SK-MEL-5 (cell line): ENCODE measurements at places on chromosomes 11 and 22. TPM values are rescaled to one million over a fixed set of nuclear protein-coding genes. Genes with fewer than 3 reads are reported as not detected.

GRCh38 chr11:116651737-116652237 lies 121.0 kb downstream of the BUD13 start:
- DNase-seq = no peak

DNA sequence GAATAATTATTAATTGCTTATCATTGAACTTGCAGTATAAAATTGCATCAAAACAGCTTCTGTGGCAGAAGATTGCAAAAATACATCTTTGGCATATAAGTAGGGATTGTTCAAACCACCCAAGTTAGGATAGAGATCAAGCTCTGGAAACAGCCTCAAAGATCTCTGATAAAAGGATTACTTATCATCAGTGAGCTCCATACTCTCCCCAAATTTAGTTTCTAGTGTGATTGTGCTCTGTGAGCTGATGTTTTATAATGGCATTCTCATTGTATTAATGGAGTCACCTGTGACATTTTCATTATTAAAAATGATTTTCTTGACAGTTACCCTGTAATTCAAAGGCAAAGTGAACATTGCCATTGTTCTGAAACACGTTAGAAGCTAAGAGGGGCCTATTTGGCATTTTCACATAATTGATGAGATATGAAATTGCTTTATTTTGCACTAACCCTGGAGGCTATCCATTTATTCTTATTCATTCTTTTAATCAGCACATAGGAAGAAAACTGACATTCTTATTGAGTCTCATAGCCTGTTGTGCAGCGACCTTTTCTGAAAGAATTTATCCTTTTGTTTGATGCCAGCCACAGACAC lies 626.3 kb upstream of the ANO5 start:
- DNase-seq = no peak

DNA sequence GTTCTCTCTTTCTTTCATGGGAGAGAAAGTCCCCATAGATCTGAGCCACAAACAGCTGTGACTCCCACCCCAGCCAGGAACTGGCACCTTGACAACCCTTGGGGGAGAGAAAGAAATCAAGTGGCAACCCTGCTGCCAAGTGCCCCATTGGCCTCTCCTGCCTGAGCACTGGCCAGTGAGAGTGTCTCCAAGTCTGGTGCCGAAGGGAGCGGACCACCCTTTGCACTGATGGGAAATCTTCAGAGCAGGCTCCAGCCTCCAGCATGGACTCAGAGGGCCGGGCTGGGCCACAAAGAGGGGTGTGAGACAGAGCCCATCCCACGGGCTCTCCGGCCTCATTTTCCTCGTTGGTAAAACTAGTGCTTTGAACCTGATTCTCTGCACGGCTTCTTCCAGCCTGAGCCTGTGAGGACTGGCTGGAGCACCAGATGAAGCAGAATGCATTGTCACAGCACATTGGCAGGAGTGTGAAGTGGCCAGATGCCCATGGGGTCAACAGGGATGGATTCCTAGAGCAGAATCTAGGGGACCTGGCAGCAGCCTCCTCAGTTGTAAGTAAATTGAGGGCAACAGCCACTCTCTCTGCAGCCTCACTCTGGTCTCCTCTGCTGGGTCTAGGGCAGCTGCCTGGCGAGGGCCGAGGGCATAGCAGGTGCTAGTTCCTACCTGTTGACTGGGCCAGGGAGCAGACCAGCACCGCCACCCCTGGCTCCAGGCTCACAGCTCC lies 81.4 kb downstream of the TRIM29 start:
- no peak for DNase-seq

GRCh38 chr11:81497202-81497804 lies 1236.4 kb downstream of the FAM181B start:
- peak; percentile 61 for DNase-seq

DNA sequence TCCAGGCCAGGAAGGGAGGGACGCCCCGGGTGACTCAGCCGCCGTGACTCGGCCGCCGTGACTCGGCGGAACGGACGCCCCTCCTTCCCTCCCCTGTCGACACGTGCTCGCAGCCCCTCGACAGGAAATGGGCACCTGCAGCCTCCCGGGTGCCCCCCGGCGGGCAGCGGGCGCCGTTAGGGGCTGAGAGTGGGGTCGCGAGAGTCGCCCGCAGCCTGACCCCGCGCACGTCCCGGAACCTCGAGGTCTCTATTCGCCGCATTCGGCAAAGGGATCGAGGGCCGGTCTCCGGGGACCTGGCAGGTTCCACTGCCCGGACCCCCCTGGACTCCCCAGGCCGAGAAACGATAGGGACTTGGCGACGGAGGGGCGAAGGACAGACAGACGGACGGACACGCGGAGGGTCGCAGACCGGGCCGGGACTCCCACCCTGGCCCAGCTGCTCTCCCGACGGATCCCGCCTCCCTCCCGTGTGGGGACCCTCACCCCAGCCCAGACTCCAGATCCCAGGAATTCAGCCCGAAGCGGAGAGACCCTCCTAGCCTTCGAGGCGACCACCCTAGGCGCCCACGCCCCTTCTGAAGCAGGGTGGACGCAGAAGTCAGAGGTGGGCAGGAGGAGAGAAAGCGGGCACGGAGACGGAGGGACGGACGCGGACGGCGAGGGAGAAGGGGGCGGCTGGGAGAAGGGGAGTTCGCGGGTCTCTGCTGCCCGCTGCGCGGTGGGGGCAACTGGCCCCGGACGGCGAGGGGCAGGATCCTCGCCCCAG lies 648 bp downstream of the FOSL1 start:
- DNase-seq = peak; percentile 38

GRCh38 chr11:111098091-111098490 lies 147.4 kb upstream of the POU2AF2 start:
- DNase-seq = no peak

DNA sequence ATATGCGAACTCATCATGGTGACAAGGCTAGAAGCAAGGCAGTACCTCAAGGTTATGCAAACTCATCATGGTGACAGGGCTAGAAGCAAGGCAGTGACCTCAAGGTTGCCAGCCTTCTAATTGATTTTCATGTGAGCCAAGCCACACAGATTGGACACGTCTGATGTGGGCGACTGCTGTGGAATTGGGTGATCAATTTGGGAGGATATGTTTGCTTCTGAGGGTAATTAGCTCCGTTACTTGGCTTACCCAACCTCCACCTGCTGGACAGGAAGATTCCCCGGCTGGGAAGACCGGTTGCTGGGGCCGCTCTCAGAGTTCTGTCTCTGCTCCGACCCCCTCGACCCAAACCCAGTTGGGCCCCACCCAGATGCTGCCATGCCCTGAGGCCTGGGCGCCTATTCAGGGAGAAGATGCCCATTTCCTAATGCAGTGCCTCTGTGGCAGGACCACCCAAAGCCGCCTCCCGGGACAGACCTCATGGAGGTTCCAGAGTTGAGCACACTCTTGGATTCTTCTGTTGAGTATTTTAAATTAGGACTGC lies 69.9 kb upstream of the SHANK2 start:
- no peak for DNase-seq

- no peak for DNase-seq
These were observed 20.0 kb downstream of the MMP7 start for GRCh38 chr11:102510439-102511135.

- DNase-seq = peak; percentile 47
These were observed 50.8 kb upstream of the OR4C15 start for GRCh38 chr11:55503449-55503848.

DNA sequence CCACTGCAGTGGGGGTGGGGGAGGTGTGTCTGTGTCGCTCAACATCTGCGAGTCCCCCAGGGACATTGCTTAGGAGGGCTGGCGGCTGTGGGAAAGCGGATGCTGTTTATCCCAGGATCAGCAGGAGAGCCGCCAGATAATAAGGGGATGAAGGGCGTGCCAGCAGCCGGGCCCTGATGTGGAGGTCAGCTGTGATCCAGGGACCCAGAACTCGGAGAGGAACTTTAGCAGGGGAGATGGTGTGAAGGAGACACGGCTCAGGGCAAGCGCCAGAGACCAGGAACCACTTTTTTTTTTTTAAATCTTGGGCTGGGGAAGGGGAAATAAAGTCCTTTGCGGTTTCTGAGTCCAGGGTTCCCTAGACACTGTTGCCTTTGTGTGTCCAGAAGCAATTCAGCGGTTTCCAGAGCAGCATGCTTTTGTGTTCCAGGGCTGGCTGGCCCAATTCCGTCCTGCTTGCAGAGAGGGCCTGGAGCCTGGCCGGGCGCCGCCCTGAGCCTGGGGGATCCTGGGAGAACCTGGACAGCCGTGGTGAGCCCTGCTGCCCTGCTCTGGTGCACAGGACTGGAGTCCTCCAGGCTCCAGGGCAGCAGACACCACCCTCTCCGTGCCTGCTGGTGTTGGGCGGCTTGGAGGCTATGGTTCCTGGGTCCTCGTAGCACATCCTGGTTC lies at the start of gene GRAMD4:
TSS of gene GRAMD4 (plus strand) at position 557 of the 672 bp plus-strand sequence. CDS start 6,414 bp downstream, outside the sequence.
- peak; percentile 81 for DNase-seq

DNA sequence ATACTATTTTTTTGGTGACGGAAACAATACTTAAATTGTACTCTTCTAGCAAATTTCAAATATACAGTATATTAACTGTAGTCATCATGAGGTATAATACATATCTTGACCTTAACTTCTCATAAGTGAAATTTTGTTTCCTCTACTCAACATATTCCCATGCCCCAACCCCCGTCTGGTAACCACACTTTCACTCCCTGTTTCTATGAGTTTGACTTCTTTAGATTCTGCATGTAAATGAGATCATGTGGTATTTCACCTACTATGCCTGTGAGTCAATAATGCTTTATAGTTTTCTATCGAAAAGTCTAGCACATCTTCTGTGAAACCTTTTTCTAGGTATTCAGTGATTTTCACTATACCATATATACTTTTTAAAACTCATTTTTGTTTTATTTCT lies 663.2 kb downstream of the CNTN5 start:
- DNase-seq = no peak

DNA sequence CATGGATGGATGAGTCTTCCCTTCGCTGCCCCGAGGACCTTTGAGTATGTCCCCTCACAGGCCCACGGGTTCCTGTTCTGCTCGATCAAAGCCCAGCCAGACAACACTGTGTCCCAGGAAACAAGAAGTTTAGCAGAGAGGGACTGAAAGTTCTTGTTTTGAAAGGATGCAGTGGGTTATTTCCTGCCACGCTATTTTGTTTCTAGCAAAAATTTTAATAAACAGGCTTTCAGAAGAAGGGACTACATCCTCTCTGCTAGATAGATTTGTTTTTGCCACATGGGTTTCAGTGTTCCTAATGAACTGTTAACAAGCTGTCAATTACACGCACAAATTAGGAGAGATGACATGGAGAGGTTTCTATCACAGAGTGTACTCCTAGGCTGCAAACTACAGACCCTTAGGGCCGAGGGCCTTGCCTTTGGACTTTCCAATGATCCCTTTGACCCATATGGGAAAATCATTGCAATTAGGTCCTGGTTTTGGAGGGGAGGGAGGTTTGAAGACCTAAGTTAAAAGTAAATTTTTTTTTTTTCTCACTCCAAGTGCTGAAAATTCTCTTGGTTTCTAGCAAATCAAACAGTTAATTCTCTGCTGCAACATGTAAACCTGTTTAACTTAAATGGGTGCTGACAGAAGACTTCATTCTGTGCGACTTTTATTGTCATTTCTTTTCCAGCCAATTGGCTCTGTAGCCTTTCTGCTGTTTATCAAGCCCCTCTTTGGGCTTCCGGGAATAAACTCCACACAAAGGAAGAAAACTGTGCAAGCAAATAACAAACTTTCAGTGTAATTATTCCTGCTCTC lies 81.4 kb downstream of the RCN1 start:
- DNase-seq = no peak

DNA sequence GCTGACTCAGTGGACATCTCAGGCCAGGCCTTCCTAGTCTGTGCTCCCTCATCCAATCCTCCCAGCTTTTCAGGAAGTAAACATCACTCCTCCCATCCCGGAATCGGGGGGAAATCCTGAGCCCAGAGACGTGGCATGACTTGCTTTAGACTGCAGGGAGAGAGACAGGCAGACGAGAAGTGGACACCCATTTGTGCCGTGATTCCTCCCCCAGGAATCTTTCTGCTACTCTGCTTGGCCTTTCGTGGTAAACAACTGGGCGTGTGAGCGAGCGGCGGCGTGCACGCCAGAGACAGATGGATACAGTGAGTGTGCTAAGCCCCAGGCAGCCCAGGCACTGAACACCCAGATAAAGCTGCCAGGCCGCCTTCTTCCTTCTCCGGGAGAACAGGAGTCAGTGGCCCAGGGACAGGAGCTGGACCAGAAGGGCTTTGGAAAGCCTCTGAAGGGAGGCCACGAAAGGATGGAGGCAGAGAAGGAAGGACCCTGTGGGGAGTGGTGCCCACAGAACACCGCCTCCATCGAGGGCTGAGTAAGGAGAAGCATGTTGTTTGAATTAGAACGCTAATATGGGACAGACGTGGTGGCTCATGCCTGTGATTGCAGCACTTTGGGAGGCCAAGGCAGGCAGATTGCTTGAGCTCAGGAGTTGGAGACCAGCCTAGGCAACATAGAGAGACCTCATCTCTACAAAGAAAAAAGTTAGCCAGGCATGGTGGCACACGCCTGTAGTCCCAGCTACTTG lies 53.0 kb upstream of the PRR5 start:
- no peak for DNase-seq

DNA sequence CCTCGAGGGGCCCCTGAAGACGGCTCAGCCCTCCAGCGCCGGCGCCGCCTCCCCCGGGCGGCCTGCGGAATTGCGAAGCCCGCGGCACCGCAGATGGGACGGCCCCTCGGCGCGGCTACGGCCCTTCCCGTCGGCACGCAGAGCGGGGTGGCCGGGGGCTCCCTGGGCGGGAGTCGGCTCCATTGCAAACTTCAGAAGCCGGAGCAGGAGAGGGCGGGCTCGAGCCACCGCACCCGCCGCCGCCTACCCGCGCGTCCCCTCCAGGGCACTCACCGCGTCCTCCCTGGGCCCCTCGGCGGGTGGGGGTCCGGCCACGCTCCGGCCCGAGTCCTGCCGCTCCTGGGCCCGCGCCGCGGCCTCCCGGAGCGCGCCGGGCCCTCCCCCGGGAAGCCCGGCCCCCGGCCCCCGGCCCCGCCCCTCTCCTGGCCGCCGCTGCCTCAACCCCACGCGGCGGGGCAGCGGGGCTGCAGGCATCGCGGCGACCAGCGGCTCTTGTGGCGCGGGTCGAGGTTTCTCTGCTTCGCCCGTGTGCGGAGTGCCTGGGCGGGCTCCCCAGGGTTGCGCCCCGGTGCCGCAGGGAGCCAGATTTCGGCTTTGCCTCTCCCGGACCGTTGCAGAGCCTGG lies at the start of gene PACSIN3:
TSS of gene PACSIN3 (minus strand) at position 359 of the 624 bp plus-strand sequence. CDS start 3,707 bp downstream, outside the sequence.
- DNase-seq = peak; percentile 45

DNA sequence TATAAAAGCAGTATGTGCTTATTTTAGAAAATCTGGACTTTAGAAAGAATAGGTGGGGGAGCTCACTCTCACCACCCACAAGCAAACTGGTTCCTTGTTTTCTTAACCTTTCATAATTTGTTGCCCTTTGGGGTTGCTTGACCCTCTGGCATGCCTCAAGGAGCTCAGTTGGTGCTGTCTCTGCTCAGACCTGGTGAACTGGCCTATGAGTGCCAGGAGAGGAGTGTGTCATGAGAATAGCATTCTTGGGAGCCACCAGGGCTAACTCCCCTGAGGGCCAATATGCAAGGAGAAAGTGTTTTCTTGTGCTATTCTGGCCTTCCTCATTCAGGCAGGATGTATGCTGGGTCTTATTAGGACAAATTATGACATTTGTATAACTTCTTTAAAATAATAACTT lies 21.0 kb upstream of the AMOTL1 start:
- no peak for DNase-seq

GRCh38 chr11:128530118-128531074 lies 57.0 kb downstream of the ETS1 start:
- DNase-seq = peak; percentile 40

SLC6A5 gene
- not detected in 2 replicates for total RNA-seq

CPT1A gene
- 1.7 and 1.8 TPM in 2 replicates for total RNA-seq

PDE2A gene
- 0.26 and 0.64 TPM in 2 replicates for total RNA-seq

OR52I2 gene
- not detected in 2 replicates for total RNA-seq

MS4A12 gene
- total RNA-seq = not detected in 2 replicates

SCUBE2 gene
- 2.0 and 2.6 TPM in 2 replicates for total RNA-seq

TIGD3 gene
- total RNA-seq = 0.88 and 1.0 TPM in 2 replicates

SLC22A8 gene
- total RNA-seq = not detected in 2 replicates

CD6 gene
- not detected in 2 replicates for total RNA-seq
